ENCODE measurements at places on chromosomes 16 and 17.

GRCh38 chr17:80847496-80848230, 144.0 kb upstream of the CHMP6 start:
- no peak for DNase-seq

GRCh38 chr16:46911038-46911437, 26.9 kb downstream of the GPT2 start:
- peak; percentile 73 for DNase-seq

DNA sequence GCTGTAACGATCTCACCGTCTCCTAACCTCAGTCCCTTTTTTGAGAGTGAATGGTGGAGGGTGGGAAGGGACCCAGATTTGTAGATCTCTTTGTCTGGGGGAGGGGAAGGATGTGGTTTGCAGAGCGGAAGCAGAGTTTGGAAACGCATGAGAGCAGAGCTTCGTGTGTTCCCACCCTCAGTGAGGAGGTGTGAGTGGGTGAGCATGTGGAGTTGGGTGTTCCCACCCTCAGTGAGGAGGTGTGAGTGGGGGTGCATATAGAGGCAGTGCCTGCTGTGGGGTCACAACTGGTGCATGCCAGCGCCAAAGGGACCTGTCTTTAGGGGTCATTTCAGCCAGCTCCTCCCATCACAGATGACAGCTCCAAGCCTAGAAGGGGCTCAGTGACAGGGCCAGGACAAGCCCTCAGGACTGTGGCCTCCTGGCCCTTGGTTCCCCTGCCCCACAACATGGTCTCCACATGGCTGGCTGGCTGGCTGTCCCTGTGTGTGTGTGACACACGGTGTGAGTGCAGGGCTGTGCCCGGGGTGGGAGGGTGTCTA, 1.8 kb upstream of the CISD3 start:
- DNase-seq: no peak

DNA sequence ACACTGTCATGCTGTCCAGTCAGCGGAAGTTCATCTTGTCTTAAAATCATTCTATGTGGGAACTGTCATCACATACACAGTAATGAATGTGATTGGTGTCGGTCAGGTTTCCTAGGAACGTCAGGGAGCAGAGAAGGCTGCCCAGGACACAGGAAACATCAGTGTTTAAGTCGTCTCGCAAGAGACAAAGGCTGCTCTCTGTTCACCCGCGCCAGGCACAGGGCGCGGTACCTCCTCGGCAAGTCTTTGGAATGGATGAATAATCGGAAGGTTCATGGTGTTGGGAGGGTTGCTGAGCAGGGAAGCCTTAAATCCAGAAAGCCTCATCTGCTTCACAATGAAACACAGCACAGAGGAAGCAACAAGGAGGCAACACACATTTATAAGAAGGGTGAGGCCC, 148.2 kb downstream of the CPPED1 start:
- no peak for DNase-seq

DNA sequence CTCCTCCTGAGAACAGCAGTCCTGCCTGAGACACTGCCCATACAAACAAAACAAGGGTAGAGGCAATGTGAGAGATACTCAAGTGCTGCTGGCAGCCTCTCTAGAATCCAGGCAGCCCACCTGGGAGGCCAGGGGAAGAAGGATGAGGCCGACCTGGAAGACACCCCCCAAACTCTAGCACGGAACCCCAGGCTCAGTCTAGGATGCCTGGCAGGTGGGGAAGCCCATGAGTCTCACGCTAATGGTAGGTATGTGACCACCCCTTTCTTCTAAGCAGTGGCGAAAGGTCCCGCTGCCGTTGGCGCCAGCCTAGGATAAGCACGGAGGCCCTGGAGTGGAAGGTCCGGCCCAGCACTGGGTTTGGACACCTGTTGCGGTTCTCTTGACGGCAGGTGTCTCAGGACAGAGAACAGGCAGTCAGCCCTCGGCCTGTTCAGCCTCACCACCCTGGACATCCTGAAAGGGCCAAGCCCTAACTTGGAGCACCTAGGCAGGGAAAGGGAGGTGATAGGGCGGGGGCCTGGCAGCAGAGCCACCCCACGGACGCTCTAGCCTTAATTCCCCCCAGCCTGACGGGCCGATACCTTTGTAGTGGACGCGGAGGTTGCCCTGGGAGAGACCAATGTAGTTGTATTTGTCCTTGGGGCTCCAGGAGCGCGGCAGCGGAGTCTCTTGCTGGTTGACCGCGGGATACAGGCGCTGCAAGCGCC, 487 bp downstream of the RANBP10 start:
- no peak for DNase-seq

DNA sequence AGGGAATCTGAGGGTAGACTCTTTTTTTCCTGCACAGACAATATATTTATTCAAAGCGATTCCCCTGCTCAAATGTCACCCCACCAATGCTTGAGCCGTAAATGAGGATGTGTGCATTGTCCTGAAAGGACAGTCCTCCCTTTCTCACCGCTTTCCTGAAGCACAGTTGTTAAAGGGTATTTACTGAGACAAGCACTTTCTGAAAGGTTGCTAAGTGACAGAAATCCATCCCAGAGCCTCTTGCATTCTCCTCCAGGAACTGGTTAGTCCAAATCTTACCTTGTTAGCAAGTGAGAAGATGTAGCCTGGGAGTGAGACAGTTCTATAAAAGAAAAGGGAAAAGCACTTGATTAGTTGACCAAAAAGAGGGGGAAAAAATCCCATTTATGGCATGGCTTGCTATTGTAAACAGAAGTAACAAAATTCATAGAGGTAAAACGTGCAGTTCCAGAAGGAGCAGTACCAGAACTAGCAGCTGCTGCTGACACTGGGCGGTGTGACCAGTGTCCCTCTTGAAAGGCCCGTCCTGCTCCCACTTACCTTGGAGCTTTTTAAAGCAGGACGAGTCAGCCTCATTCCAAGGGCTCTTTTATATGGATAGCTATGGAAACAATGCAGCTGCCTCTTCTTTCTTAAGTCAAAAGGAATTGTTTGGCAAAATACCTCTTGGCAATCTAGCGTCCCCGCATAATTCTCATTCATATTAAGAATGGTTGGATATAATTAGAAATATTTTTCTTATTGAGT, at the start of gene MYH2:
TSS of gene MYH2 (minus strand) at position 563 of the 747 bp plus-strand sequence. CDS start 1,738 bp downstream, outside the sequence.
- DNase-seq: no peak

GRCh38 chr17:57357830-57358430, 101.6 kb downstream of the MSI2 start:
- DNase-seq: peak; percentile 49

- DNase-seq: peak; percentile 12
Measured at GRCh38 chr17:21418446-21419298, 42.5 kb downstream of the KCNJ12 start.

DNA sequence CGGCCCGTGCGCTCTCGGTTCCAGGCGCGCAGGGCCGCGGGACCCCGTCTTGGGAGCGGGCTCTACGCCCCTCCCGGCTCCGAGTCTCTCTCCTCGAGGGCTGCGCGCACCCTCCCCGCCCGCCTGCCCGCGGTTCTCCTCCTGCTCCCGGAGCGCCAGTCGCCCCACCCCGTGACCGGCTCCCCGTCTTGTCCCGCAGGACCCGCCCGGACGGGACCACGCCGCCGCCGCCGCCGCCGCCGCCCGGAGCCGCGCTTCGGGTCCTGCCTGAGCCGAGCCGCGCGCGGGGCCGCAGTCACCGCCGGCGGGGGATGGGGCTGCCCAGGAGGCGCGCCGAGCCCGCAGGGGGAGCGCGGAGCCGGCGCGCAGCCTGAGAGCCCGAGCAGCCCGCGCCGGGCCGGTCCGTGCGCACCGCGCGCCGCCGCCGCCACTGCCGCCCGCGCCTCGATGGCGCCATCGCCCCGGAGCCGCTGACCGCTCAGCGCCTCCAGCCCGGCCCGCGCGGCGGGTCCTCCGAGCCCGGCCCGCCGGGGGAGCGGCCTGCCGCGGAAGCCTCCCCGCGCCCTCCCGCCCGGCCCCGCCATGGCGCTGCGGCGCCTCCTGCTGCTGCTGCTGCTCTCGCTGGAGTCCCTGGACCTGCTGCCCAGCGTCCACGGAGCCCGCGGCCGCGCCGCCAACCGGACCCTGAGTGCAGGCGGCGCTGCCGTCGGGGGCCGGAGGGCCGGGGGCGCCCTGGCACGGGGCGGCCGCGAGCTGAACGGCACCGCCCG, at the start of gene SHISA6:
TSS of gene SHISA6 (plus strand) at position 373 of the 770 bp plus-strand sequence.
- no peak for DNase-seq

- DNase-seq: no peak
Measured at GRCh38 chr16:68263559-68264127, 683 bp upstream of the SLC7A6 start.

GRCh38 chr16:81601008-81601428, 156.4 kb downstream of the CMIP start:
- DNase-seq: no peak

DNA sequence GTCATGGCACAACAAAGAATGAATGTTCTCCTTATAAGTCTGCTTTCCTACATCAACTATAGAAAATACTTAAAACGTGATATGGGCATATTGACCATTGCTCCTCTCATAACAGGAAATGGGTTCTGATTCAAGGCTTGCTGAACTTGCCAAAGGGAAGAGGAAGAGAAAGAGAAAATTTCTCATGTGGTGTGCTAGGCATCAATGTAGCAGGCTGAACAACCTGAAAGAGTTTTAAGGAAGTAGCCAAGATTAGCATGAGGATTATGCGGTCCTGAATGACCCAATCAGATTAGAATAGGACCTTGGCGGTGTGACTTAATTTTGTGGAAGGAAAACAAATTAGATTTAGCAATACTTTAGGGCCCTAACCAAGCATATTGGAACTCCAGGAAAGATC, 617.7 kb upstream of the CDH11 start:
- DNase-seq: no peak

DNA sequence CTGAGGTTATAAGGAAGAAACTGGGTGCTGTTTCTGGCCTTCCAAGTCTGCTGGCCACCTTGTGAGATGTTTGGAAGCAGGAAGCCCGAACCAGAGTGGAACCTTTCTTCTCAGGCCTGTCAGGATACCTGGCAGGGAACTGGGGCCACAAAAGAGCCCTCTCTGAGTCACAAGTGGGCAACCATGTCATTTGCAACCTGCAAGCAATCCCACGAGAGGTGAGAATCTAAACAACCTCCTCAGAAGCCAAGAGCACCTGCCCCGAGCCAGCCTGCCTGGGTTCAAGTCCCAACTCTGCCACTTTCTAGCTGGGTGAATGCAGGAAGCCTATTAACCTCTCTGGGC, 3.3 kb downstream of the COTL1 start:
- no peak for DNase-seq

- peak; percentile 68 for DNase-seq
Measured at GRCh38 chr17:7560172-7561027, 1.3 kb upstream of the SENP3 start.

GRCh38 chr16:53947642-53948041, 243.7 kb downstream of the FTO start:
- no peak for DNase-seq

DNA sequence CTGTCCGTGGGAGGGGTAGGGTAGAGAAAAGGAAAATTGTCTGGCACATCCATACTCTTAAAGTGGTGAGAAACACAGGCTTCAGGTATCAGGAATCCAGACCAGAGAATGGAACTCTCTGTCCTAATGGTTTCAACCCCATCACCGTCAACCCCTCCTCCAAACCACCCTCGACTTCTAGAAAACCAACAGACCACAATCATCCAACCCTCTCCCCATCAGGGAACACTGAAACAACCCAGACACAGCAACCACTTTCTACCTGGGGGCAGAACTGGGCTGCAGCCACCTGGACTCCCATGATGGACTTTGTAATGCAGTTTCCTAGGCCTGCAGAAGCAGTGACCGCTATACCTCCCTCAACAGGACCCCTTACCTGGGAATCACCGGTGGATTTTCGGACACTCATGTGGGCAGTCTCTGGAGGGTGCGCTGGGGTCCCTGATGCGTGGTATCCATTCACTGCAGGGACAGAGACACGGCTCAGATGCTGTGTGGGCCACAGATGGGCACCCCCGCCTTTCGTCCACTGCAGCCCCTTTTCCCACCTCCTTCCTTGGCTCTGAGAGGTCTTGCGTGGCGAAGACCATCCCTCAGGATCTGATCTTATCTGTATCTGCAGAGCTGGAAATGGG, 64.3 kb upstream of the RCVRN start:
- DNase-seq: no peak

- DNase-seq: no peak
Measured at GRCh38 chr16:25010542-25010941, 4.6 kb downstream of the ARHGAP17 start.

GRCh38 chr17:69407759-69408158, 6.7 kb upstream of the MAP2K6 start:
- DNase-seq: no peak

All from GM10248 (cell line).